RPMI7951 (cell line): ENCODE measurements at places on chromosomes 7 and 10. TPM values are rescaled to one million over a fixed set of nuclear protein-coding genes. Genes with fewer than 3 reads are reported as not detected.

The AKR1C8 gene
- not detected in 2 replicates for total RNA-seq

DNA sequence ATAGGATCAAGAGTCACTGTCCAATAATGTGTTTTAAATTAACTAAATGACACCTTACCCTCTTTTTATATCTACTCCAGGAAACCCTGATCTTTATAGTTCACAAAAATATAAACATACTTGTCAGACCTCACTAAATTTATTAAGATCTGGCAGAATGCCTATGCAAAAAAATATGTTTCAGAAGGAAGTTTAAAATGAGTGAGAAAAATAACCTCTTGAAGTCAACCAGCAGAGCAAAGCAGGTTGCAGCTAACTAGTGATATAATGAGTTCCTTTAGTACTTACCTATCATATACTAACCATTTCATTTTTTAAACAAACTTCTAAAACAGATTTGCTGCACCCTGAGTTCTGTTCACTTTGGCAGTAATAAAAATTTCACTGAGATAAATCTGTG lies 14.0 kb upstream of the HGF start:
- DNase-seq, result no peak

GRCh38 chr10:3427950-3428354 lies 255.4 kb upstream of the PITRM1 start:
- DNase-seq, result no peak

DNA sequence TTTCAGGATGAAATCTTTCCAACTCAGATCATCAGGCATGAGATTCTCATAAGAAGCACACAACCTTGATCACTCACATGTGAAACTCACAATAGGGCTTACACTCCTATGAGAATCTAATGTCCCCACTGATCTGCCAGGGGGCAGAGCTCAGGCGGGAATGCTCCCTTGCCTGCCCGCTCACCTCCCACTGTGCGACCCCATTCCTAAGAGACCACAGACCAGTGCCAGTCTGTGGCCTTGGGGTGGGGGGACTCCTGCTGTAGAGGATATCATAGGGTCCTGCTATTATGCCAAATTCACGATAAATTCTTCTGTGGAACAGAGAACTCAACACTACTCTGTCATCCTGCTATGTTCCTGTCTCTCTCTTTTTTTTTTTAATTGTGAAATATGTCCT lies 5.2 kb upstream of the RASGEF1A start:
- no peak for DNase-seq

DNA sequence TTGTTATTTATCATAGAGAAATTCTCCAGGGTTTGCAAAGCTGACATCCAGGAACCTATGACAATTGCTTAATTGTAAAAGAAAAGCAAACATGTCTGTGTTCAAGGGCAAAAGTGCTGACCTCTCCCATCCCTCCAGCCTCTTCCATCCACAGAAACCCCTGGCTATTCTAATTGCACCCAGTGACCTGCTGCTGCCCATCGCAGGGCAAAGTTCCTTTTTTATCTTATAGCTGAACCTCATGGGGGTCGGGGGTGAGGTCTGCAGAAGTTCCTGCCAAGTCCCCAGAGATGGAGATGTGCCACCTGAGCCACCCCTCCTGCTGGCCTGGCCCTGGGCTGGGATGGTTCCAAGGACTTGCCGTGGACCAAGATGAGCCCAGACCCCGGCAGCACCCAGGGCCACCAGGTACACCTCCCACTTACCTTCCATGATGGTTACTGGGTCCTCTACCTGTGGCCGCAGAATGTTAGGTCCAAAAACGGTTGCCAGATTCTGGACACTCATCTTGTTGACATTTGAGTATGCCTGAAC lies 146.5 kb downstream of the MAPK8 start:
- DNase-seq, result no peak

DNA sequence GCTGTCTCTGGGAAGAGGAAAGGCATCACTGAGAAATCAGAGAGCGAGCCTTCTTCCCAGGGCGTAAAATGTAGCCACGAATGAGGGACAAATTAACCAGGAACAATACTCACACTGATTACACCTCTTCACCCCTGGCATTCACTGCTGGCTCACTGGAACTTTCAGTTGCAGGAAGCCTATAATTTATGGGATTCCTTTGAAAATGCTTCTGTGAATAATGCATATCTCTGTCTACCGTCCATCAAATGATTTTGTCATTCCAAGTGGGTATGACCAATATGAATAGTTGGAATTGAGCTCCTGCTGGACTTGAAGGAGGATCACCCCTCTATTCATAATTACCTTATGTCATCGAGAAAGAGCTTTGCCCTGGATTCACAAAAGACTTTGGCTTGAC lies 360.3 kb upstream of the FZD8 start:
- DNase-seq, result no peak

- DNase-seq, result no peak
These were observed 108.7 kb downstream of the SH2D4B start for GRCh38 chr10:80646366-80646765.

- peak; percentile 74 for DNase-seq
These were observed 19.0 kb upstream of the C10orf71 start for GRCh38 chr10:49280001-49280408.

The TUBAL3 gene
- total RNA-seq, result 1.2 and 1.4 TPM in 2 replicates

The AGBL3 gene
- total RNA-seq, result 0.98 and 3.5 TPM in 2 replicates

GRCh38 chr10:51308116-51308515 lies 233.8 kb downstream of the PRKG1 start:
- no peak for DNase-seq

The INSYN2A gene
- total RNA-seq, result under 0.01 TPM in 1 of 2 replicates, not detected in the other

DNA sequence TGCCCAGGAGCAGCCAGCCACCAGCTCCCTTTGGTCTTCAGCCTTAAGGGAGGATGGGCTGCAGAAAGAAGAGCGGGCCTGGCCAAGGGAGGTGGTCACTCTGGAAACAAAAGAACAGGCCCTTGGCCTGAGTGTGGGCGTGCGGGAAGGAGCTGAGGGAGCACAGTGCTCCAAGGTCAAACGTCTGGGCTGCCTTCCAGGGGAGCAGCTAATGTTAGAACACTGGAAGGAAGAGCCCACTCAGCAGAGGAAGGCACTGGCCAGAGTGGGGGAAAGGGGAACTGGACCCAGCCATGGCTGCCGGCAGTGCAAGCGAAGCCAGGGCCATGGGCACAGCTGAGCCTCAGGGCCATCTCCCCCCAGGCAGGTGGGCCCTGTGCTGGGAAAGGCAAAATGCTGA lies 42.7 kb downstream of the FAM53B start:
- no peak for DNase-seq

DNA sequence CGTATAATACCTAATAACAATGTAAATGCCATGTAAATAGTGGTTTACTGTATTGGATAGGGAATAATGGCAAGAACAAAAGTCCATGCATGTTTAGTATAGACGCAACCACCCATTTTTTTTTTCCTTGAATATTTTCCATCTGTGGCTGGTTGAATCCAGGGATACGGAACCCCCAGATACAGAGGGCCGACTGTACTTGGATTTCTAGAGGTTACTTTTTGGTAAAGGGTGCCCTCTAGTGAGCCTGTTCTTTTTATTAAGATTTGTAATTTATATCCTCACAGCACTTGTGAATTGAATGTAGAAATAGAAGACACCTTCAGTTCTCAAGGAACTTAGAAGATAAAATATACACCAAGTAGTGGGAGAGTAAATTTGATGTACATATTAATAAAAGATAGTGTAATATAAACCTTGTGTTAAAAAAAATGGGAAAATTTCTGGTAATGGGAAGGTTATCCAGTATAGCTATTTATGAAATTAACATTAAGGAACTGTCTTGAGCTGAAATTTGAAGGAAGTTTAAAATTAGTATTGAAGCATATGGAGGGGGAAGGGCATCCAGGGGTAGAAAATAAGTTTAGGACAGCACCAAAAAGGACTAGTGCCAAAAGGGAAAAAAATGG lies 32.0 kb downstream of the EXOC6 start:
- peak; percentile 50 for DNase-seq

DNA sequence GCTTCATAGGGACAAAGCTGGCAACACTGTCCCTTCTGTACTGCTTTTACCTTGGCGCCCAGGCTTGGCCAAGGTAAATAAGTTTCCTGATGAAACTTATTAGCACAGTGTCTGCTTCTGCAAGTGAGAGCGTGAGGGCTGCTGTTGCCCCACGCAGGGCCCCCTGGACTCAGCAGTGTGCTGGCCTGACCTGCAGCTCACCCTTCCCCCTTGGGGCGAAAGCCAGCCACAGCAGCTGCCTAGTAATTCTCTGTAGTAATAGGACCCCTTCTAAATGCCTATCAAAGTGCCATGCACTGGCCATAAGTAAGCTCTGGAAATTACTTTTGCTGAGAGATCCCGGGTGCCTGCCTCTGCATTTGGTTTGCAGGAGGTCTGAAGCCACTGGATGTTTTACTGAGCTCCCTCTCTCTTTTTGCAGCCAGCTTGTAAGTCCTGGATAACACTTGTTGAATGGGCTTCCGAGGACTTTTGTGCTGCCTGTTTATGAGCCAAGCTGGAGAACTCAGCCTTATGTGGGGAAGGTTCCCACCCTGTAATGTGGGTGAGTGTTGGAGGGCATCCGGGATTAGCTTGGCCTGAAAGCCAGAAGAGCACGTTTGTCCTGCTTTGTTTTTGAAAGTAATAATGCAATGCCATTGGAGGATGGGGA lies 293.9 kb downstream of the C7orf25 start:
- no peak for DNase-seq

- DNase-seq, result peak; percentile 7
These were observed 185.6 kb downstream of the PAXIP1 start for GRCh38 chr7:154817224-154817896.

The IL6 gene
- total RNA-seq, result 11.4 and 14.3 TPM in 2 replicates

The TMEM178B gene
- total RNA-seq, result 4.1 and 4.3 TPM in 2 replicates

The PRSS1 gene
- total RNA-seq, result not detected in 2 replicates

- no peak for DNase-seq
These were observed 886.1 kb downstream of the SORCS1 start for GRCh38 chr10:106278383-106278782.

DNA sequence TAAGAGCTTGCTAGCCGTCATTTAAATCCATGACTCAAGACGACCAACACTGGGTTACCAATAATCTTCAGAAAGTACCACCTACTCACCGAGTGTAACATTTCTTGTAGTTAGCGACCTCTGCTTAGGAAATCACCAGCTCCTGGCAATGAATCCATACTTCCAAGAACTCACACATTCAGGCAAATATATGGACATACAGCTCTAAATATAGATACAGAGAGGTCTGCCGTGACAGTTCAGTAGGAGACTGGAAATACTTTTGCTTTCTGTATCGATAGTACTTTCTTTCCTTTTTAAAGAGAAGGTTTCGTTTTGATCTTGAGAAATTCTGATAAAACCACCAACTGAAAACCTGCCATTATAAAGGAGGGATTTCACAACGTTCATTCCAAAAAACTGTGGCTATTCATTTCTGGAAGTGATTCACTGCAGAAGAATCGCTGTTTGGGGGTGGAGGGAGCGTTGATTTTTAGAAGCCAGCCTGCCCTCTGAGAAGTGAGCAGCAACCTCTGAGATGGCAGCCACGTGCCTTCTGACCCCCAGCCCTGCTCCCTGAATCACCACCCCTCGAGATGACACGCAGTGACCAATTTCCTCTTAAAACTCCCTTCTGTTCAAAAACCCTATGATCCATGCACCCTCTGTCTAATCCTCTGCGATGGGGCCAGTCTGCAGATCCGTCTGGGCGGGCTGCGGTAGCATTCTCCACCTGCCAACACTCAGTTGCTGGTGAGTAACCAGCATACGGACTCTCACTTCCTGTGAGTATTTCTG lies 179.0 kb upstream of the KLF14 start:
- peak; percentile 99 for DNase-seq

- DNase-seq, result no peak
These were observed 315.1 kb upstream of the C7orf33 start for GRCh38 chr7:148275359-148275890.

- DNase-seq, result no peak
These were observed 129.5 kb downstream of the KLF6 start for GRCh38 chr10:3655528-3655927.

The RSBN1L gene
- total RNA-seq, result 14.5 and 19.8 TPM in 2 replicates

DNA sequence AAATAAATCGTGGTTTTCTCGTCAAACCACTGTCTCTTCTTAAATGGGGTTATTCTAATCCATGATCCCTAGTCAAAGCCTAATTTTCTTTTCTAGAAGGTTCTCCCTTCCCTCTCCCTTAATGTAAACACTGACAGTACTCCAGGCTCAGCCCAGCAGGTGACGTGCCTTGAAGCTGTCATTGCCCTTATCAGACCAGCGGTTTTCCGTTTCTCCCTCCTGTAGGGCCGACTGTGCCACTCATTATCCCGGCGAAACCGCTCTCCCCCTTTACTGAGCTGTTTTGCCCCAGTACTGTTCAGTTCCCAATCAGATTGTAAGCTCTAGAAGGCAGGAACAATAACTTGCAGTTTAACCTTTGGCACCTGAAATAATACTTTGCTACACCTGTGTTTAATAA lies 153.5 kb upstream of the RHEB start:
- DNase-seq, result no peak

GRCh38 chr7:18890885-18891621 lies 226.4 kb downstream of the TWIST1 start:
- no peak for DNase-seq

The FGFBP3 gene
- total RNA-seq, result 0.12 and 0.20 TPM in 2 replicates
